Cortex of kidney (tissue), 1 donor: ENCODE measurements at places on chromosomes 3 and 15.

- no peak for DNase-seq
These were observed 30.1 kb downstream of the PXYLP1 start for GRCh38 chr3:141261472-141262307.

GRCh38 chr3:28835751-28836150 is 445.1 kb upstream of the RBMS3 start:
- no peak for DNase-seq

GRCh38 chr3:39124876-39125840 is 17.7 kb downstream of the TTC21A start:
- no peak for DNase-seq

GRCh38 chr3:101050866-101051265 is 57.6 kb upstream of the ABI3BP start:
- DNase-seq: no peak

DNA sequence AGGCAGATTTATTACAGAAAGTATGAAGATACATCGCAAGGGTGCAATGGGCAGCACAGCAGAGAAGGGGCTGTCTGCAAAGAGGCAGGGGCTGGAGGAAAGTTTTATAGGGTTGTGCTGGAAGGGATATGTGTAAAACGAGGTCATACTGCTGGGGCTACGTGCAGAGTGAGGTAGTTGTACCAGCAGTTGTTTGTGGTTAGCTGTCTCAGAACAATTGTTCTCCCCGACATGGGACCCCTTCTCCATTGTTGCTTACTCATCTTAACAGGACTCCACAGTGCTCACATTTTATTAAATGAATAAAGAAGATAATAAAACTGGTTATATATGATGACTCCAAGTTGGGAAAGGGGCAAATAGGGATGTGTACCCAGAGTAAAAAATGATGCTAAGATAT is 49.4 kb downstream of the GTPBP8 start:
- DNase-seq: no peak

DNA sequence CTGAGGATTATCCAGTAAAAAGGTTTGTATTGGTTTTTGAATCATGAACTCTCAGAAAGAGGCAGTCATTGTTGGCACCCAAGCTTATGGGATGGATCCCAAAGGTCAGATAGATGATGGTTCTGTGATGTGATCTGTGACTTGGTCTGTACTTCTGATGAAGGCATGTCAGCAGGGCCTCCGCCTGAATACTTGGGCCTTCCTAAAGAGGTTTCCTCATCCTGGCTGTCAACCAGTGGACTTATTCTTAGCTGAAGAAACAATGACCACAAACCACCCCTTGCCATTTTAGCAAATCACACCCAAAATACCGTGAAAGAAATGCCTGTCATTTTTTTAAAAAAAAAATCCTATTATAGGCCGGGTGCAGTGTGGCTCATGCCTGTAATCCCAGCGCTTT is 48.2 kb upstream of the SLC9A9 start:
- no peak for DNase-seq

DNA sequence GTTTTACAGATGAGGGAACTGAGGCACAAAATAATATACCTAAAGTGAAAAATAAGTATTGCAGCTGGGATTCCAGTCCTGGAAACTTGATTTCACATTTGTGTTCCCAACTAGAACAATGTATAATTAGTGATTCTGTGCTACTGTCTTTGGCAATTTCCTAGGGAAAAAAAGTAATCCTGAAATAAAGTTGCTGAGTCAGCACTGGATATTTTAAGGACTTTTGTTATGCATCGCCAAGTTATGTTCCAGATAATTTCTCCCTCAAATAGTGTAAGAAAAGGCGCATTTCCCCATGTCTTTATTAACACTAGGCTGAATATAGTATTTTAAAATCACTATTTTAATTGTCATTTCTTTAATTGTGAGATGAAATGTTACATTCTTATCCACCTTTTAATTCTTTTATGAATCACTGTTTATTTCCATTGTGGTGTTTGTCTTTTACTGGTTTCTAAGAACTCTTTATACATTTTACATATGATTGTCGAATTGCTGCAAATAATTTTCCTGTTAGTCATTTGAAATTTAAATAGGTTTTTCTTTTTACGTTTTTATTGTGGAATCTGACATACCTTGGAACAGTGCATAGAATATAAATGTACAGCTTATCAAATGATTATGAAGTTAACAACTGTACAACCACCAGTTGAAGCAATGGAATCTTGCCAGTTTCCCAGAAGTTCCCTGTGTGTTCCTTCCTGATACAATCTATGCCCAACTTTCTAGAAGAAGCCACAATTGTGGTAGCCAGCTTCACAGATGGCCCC is 56.6 kb downstream of the SH3GL3 start:
- DNase-seq: no peak

GRCh38 chr3:170003881-170004356 is 33.9 kb upstream of the GPR160 start:
- DNase-seq: no peak

DNA sequence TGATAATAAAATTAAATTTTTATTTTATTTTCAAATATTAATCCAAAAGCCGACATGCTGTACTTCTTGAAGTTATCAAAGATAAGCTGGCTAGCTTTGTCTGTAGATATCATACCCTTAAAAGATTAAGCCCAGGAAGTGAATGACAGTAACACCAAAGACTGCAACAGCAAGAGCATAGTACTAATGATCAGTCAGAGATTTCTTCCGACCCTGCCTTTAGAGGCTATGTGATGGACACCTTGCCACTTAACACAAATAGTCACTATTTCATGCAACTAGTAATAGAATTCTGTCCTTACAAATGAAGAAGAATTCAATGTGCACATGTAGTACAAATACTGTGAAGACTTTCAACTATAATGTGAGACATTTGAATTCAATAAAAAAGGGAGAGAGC is 9.3 kb upstream of the MBNL1 start:
- DNase-seq: no peak

DNA sequence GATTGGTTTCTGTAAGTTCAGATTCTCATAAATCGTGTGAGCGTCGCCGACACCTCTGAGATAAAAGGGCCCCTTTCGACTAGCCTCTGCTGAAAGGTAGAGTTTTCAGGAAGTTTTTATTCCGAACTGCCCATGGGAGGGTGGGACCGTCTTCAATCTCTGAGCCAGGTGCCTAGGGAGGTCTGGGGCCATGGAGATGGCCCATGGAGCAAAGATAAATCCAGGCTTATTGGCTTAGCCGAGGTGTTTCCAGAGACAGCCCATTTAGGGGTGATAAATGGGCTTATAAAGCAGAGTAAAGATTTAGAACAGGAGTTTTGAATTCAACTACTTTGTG is 442 bp downstream of the QTRT2 start:
- DNase-seq: no peak

GRCh38 chr3:20403986-20404740 is 218.2 kb upstream of the SGO1 start:
- DNase-seq: no peak

- DNase-seq: no peak
These were observed 50.9 kb downstream of the ARPP21 start for GRCh38 chr3:35690271-35690670.

GRCh38 chr3:119160361-119160760 is 13.0 kb upstream of the UPK1B start:
- DNase-seq: no peak

GRCh38 chr3:61483997-61484396 is 77.4 kb upstream of the PTPRG start:
- no peak for DNase-seq

DNA sequence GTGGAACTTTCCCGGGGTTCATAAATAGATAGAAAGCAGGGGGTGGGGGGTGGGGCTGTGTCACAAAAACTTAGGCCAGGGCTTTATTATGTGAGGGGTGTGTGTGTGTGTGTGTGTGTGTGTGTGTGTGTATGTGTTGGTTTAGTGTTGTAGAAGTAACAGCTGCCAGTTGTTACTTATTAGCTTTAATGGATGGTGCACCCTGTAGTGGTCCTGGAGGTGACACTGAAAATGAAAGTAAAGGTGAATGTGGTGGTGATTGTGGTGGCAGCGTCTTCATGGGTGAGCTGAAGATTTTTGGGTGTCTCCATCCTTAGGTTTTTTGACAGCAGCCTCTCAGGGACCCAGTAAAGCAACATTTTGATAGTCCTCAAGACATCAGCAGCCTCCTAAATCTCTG is 449.9 kb downstream of the PDCD6IP start:
- DNase-seq: no peak

DNA sequence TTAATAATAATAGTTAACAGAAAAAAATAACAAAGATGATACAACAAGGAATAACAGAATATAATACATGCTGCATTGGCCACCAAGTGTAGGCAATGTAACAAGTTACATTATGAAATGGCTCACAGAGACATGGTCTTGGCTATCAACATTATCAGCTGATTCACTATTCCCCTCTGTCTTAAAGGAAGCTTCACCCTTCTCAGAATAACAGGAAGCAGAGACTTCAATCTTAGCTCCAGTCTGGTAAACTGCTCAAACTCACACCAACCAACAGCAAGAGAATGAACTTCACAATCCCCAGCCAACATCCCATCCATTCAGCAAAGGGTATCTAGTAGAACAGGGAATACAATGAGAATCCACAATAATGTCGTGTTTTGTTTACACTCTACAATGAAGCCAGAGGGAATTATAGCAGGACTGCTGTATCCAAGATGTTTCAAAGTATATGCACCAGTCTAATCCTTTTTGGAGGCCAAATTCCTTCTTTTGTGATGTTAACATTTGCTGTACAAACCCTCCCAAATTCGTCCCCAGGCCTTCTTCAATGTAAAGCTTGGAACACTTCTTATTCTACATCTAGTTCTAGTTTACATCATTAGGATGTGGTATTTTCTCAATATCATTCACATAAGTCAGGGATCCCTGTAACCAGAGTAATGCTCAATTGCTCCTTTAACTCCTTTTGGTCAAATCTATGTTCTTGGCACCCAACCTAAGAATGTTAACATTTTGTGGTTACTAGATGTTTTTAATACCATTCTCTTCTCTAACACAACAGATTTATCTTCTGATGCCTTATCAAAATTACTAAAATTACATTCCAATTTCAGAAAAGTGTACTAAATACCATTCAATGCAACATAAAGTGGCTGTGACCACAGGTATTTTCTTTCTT is 52.4 kb upstream of the CMSS1 start:
- DNase-seq: no peak

DNA sequence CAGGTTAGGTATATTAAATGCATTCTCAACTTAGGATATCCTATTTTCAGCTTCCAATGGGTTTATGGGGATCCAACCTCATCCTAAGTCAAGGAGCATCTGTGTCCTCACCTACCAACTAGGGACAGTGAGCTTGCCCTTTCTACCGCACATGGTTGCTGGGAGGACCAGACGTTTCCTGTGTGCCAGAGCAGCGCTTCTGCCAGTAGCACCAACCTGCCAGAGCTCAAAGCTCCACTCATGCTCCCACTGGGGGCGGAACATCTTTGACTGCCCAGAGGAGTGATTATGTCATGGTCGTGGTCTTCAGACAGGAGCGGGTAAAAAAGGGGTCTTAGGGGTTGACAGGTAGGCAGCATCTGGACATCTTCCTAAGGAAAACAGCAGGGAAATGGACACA is 24.7 kb downstream of the XPC start:
- DNase-seq: no peak

- no peak for DNase-seq
These were observed 248.3 kb downstream of the VPS13C start for GRCh38 chr15:61811952-61812351.
